ENCODE measurements at places on chromosomes 3 and 15. TPM values are rescaled to one million over a fixed set of nuclear protein-coding genes. Genes with fewer than 3 reads are reported as not detected.

- no peak for DNase-seq
Observed at GRCh38 chr3:13870902-13871301, 9.0 kb downstream of the WNT7A start.

DNA sequence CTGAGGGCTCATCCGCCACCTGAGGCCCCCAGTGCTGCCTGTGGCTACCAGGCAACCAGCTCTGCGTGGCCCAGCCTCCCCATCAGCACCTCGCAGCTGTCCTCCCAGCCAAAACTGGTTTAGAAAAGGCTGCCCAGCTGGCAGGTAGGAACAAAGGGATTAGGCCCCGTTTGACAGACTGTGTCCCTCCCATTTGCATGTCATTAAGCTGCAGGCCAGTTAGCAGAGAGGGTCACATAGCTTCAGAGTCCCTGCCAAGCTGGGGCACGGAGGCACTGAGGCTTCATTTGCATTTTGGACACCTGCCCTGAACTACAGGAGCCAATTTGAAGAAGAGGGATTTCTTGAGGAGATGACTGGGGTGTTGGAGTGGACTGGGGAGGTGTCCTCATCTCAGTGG is 177.9 kb downstream of the TLE3 start:
- DNase-seq, result no peak

GRCh38 chr3:131701153-131701770 is 198.5 kb upstream of the MRPL3 start:
- no peak for DNase-seq

- DNase-seq, result no peak
Observed at GRCh38 chr15:42691770-42692169, 45.2 kb downstream of the CDAN1 start.

DNA sequence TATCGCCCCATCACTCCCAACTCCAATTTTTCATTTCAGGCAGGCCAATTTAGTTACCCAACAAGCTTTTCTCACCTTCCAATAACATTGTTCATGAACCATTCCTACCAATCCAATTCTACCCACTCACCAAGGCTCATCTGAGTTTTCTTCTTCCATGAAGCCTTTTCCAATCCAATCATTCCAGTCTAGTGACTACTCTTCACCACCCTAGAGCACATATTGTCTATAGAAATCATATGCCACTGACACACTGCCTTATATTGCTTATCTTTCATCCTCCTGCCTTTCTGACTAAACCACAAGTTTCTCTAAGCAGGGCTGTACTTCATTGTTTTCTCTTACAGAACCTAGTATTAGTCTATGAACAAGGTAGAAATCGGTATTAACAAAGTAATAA is 11.4 kb downstream of the CCDC14 start:
- DNase-seq, result no peak

GRCh38 chr3:22969276-22969675 is 233.9 kb upstream of the UBE2E2 start:
- no peak for DNase-seq

- no peak for DNase-seq
Observed at GRCh38 chr15:70321172-70321819, 223.6 kb upstream of the TLE3 start.

DNA sequence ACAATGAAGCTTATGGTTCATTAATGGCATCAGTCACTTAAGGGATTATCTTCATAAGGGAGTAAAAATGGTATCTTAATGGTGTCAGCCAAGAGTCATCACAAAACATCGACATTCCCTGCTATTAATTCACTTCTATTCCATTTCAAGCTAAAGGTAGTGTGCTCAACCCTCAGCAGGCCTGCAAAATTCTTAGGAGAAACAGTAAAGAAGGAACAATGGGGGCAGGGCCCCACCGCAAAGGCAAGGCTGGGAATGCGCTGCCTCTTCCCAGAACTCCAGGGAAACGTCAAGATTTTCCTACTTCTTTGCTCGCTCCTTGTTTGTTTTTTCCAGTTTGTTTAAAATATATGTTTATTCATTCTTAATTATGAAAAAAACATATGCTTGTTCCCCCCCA is 187.3 kb upstream of the TSC22D2 start:
- DNase-seq, result no peak

- DNase-seq, result no peak
Observed at GRCh38 chr3:194318511-194319161, 32.5 kb downstream of the CPN2 start.

- DNase-seq, result no peak
Observed at GRCh38 chr3:165459111-165459510, 262.9 kb upstream of the SLITRK3 start.

DNA sequence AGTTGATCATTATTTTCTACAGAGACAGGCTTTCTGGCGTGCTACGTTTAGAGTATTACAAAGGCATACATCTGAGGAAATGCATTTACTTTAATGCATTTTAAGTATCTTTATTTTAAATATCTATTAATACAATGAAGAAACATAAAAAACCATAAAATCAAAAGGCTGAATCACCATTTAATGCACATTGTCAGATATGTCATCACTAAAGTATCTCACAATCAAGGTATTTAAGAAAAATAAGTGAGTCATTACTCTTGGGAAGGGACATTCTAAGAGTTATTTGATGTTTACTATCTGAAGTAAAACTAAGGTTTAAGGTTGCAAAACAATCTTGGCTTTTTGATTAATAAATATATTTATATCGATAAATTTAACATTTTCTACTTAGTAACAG is 102.2 kb downstream of the CTNNB1 start:
- no peak for DNase-seq

Gene BDH1
- 102 TPM for polyA plus RNA-seq

Gene CDCP1
- 7.2 TPM for polyA plus RNA-seq

All from sigmoid colon (tissue), 7 donors.